T-helper 17 cell (primary cell): ENCODE measurements at places on chromosomes 1 and 21.

- no peak for DNase-seq
Observed at GRCh38 chr1:183215076-183215720, 29.1 kb downstream of the LAMC2 start.

DNA sequence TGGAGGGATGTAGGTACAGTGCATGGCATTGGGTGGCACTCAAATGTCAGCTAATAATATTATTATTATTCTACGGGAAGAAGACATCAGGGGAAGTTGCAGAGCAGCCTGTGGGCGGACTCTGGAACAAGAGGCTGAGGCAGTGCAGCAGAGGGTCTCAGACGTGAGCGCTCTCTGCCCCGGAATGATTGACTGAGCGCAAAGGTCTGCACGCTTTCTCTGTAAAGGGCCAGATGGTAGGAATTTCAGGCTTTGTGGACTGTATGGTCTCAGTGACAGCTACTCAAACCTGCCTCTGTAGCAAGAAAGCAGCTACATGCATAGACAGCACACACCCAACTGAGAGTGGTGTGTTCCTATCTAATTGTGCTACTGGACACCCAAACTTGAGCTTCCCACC lies 29.6 kb upstream of the VPS13D start:
- DNase-seq: no peak

- no peak for DNase-seq
Observed at GRCh38 chr1:157948312-157949073, 45.0 kb upstream of the KIRREL1 start.

DNA sequence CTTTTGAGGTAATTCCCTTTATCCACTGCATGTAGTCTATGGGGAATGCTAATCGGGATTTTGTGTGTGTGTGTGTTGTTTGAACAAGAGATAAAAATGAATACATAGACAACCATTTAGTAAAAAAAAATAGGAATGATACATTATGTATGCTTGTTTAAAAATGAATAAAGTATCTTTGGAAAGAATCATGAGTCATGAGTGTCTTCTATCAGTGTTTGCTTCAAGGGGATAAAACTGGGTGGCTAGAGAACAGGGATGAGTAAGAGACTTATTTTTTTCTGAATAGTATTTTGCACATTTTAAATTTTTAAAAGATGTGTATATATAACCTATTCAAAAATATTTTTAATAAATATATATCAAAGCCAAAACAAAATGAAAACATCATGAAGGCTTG lies 839.4 kb upstream of the ADGRL4 start:
- no peak for DNase-seq

DNA sequence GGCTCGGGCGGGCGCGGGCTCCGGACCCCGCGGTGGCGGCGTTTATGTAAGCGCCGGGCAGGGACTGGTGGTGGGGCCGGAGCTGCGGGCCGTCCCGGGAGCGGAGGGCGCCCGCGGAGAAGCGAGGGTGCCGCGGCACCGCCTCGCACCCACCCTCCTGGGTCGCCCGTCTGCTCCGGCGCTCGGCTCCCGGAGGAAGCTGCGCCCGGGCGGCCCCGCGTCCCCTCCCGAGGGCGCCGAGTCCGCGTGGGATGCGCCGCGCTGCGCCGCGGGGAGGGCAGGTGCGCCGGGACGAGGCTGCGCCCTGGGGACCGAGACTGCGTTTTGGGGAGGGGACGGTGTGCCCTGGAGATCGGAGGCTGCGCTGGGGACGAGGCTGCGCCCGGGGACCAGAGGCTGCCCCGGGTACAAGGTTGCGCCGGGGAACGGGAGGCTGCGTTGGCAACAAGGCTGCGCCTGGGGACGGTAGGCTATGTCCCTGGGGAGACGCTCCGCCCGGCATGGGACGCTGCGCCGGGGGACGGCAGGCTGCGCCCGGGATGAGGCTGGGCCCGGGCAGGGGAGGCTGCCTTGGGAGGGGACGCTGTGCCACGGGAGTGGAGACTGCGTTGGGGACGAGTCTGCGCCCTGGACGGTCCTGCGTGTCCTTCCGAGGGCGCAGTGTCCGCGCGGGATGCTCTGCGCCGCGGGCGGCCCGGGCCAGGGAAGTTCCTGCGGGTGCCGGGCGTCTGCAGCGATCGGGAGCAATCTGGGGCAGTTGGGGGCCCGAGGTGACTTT lies 627 bp downstream of the ADARB1 start:
- peak; percentile 6 for DNase-seq
